AML-193 (cell line): ENCODE measurements at places on chromosomes 6 and 20.

GRCh38 chr6:87126501-87126900 lies 28.9 kb upstream of the ZNF292 start:
- no peak for DNase-seq

- DNase-seq, result no peak
These were observed 511.4 kb downstream of the DHX35 start for GRCh38 chr20:39473536-39473935.

DNA sequence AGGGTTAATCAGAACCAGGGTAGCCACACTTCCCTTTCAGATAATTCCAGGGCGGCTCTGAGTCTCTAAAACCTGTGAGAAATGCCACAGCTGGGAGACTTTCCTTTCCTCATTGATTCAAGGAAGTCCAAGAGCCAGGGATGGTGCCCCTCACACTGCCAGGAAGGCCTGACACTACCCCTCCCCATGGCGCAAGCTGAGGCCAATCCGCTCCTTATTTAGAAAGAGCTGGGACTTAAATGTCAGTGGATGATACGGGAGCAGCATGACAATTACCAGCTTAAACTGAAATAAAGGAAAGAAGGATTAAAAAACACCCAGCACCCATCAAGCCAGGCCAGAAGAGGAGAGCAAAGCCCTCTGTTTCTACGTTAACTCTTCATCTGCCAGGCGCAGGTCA lies 244.4 kb downstream of the LRFN2 start:
- no peak for DNase-seq

- no peak for DNase-seq
These were observed 37.8 kb downstream of the PPP1R16B start for GRCh38 chr20:38843346-38843745.

DNA sequence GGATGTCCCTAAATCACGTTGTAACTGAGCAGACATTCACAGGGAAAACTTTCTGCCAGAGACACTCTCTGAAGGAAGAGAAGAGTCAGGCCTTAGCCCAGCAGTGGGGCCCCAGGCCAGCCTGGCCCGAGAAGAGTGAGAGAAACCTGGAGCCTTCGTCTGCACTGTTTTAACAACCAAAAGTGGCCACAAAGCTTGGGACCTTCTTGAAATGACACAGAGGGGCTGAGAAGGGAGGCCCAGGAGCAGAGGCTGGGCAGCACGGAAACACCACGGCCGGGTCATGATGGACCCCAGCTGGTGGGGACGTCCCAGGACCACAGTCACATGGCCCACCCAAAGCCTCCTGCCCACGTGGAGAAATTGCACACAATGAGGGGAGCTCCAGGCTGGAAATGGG lies 126.8 kb upstream of the THBS2 start:
- DNase-seq, result no peak

DNA sequence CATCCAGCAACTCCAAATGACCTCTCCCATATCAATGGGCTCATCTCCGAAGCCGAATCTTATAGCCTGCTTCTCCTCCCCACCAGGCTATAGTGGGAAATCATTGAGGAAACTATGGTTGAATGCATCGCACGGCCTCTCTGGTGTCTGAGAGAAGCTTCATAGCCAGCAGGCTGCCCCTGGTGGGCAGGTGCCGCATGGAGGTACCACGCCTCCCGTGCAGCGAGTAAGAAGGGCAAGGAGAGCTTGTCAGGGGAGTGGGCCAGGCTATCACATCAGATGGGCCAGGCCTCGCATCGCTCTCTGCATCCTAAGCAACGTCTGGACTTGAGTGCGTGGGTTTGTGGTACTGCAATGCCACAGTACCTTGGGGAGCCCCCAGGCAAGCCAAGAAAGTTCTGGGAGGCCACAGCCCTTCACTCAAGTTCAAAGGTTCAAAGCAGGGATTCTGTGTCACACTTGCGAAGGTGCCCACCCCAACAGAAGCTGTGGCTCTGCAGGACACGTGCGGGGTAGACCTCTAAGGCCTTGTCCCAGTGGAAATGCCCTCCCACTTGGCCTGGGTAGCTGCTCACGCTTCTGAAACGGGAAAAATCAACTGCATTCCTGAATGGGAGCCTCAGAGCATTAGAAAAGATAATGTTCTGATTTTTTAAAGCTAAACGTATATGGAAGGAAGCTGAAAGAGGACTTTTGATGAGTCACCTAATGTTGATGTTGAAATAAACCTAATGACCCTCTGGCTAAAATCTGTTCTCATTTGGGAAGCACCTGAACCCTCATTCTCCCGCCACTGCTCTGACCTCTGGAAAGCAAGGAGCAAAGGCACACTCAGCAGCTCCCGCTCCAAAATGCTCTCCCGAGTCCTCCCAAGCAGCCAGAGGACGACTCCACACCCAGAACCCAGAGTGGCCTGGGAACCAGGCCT lies 8.4 kb upstream of the IRF4 start:
- no peak for DNase-seq
